ENCODE measurements at places on chromosomes 7 and 10.

DNA sequence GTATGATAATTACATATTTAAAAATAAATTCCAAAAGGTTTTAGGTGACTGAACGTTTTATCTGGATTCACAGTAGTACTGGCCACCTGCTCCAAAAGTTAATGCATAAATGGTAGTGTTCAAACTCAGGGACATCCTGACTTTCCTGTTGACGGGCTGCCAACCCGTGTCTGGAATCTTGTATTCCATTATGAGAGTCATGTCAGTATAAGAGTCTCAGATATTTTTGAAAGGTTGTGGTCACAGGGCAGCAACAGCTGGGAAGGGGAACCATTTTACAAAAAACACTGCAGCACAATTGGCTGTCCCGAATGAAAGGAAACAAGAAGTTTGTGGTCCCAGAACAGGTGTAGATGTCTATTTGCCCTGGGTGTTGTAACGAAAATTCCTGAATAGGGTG lies 2.8 kb downstream of the TDRD1 start:
- no peak for DNase-seq

- DNase-seq, result no peak
These were observed 17.6 kb downstream of the ANXA11 start for GRCh38 chr10:80187465-80188409.

DNA sequence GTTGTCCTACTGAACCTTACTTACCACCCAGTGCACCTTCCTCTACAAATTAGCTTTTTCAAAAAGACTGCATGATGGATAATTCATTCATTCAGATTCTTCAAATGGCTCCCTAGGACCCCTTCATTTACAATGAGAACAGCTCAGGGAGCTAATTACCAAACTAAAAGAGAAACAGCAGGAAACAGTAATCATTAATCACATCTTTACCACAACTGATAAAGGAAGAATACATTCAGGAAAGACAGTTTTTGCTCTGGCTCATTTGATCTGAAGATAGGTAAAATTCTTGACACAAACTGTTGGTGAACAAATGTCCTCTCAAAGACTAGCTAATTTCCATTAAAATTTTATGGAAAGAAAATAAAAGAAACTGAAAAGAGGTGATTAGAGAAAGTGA lies 1652.7 kb upstream of the LRRTM3 start:
- DNase-seq, result no peak

DNA sequence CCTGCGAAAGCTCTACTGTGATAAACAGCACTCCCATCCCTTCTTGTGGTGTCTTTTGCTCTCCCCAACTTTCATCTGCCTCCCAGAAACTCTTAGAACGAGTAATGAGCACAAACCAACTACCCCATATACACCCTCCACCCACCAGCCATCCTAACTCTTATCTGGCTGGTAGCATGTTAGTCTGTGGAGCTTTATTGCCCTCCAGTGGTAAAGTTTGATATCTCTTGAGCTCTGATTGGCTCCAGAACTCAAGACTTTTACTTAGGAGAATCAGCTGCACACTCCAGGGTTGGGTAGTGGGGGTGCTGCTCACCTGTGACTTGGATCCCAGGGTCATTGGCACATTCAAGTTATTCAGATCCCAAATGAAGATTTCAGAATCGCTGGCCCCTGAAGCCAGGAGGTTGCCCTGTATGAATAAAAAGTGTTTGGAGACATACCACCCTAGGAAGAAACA lies 10.9 kb downstream of the SEC31B start:
- DNase-seq, result peak; percentile 43

DNA sequence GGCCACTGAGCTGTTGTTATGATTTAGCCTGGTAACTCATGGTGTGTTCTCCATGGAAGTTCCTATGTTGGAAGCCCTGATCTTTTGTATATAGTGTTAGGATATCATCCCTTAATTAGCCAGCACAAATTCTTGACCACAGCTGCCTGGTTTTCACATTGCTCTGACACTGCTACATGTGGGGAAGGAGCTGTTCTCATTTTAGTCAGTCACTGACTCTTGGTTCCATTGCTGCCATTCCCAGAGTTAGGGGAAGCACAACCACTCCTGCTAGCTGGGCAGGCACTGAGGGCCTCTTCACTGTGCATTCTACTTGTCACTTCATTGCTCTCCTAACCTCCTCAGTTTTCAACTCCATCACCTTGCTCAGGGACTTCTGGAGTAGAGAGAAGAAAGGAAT lies 98.4 kb upstream of the GJD4 start:
- no peak for DNase-seq

DNA sequence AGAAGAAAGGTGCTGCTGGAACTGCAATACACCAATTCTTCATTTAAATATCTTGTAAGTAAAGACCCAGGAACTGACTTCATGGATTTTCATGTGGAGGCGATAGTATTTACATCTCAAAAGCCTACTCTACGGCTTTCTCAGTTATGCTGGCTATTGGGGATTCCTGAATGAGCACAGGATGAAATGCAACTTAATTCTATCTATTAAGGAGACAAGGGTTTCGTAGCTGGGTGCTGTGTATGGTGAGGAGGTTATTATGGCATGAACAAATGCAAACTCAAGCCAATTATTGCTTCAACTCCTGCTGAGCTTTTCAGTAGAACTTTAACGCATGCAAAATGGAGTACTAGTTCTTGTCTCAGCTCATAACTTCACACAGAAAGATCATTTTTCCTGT lies 251.2 kb downstream of the SORCS1 start:
- DNase-seq, result no peak

DNA sequence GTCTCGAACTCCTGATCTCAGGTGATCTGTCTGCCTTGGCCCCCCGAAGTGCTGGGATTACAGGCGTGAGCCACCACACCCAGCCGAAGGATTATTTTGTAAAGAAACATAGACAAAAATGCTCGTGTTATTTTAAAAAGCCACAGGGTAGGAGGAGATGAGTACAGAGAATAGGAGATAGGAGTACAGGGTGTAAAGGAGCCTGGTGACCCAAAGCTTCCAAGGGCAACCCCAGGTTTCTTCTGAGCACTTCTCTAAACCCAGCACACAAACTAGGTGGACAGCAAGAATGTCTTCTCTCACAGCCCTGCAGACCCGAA lies 54.7 kb downstream of the ZNF467 start:
- DNase-seq, result no peak

DNA sequence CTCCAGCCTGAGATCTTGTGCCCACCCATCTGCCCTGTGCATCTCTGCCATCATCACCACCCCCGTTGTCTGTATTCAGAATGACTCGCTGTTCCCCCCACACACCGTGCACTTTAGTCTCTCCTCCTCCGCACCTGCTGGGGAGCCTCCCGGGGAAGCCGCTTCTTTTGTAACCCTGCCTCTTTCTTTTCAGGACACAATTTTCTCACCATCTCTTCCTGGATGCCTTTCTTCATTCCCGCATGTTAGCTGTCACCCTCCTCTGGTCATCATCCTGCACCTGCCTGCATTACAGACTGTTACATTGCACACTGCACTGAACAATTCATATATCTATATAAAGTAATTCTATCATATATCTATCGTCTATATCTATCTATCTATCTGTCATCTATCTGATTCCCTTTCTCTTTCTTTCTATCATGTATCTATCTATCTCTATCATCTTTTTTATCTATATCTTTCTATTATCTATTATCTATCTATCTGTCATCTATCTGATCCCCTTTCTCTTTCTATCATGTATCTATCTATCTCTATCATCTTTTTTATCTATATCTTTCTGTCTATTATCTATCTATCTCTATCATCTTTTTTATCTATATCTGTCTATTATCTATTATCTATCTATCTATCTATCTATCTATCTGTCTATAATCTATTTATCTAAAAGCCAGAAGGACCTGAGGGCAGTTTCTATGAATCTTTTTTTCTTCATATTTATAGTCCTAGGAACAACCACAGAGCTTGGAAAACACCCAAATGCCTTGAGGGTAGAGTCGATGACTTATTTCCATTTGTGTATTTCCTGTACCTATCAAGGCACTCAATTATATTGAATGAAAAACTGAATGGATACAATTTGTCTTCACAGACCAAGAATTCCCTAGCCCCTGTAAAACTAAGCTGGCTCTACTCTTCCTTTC lies 642.5 kb downstream of the ACTR3B start:
- DNase-seq, result no peak

DNA sequence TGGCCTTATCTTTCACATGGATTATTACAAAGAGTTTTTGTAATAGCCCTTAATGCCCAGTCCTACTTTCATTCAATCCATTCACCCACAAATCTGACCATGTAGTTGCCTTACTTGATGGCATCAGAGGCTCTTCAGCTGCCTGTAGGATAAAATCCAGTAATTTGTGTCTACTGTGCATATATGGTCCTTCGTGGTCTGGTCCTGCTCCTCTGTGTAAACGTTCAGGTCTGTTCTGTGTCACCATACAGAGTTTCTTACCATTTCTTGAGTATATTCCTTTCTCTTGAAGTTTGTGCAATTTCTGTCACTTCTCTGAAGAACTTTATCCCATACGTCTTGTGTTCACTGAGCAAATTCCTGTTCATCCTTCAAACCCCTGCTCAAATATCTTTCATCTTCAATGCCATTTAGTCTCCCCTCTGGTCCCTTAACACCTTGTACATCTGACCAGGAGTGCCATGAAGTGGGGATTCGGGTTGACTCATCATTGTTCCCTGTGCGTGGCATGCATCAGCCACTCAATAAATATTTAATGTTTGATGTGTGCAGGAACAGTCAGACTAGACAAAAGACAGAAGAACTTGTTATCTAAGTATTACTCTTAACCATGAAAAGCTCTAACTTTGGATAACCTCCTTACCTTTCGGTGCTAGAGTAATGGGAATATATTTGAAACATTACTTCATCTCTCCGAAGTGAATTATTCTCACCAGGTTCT lies 98.6 kb upstream of the RPA3 start:
- no peak for DNase-seq

GRCh38 chr10:89773081-89773480 lies 71.7 kb downstream of the KIF20B start:
- DNase-seq, result no peak

DNA sequence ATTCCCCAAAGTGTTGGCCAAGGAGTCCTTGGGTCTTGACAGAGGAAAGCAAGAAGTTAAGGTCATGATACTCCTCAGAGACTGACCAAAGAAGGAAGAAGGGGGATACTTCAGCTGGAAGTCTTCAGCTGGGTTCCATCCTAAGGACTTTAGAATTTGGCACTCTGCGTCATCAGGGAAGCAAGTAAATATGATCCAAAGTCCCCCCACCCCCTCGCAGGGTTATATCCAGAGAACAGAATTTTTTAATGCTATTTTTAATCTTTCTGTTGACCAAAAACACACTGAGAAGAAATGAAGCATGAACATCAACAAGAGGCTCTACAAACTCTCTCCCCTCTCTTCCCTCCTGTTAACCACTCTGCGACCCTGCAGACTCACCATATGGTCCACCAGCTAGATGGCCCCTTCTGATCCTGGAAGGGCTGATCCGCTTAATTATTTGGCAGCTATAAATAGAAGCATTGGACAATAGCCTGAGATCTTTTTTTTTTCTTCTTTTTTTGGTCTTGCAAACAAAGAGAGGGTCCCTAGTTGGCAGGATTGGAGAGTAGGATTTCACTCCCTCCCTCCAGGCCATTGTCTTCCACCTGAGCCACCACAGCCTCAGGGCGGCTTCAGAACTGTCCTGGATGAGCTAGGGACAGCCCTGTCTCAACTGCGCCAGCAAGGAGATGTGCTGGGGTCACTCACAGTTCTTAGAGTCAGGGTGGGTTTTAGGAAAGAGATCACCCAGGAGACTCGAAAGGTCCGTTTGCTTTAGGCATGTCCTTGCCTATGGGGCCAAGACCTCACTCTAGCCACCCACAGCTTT lies 196.0 kb downstream of the KCNMA1 start:
- no peak for DNase-seq

GRCh38 chr10:11742009-11742778 lies at the start of gene ECHDC3:
Gene ECHDC3 (plus strand): TSS chr10:11742382. CDS start chr10:11742577, 195 bp downstream.
- DNase-seq, result peak; percentile 42

DNA sequence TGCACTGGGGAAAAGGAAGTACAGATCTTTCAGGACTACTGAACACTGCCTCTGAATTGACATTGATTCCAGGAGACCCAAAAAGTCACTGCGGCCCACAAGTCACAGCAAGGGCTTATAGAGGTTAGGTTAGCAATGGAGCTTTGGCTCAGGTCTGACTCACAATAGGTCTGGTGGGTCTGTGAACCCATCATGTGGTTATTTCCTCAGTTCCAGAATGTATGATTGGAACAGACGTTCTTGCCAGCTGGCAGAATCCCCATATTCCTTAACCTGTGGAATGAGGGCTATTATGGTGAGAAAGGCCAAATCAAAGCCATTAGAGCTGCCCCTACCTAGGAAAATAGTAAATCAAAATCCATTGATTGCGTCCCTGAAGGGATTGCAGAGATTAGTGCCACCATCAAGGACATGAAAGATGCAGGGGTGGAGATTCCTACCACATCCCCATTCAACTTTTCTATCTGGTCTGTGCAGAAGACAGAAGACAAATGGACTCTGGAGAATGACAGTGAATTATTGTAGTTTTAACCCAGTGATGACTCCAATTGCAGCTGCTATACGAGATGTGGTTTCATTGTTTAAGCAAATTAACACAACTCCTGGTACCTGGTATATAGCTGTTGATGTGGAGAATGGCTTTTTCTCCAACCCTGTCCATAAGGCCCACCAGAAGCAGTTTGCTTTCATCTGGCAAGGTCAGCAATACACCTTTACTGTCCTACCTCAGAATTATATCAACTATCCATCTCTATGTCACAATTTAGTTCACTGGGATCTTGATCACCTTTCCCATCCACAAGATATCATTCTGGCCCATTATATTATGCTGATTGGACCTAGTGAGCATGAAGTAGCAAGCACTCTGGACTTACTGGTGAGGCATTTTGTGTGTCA lies 44.5 kb upstream of the PIK3CG start:
- DNase-seq, result no peak

DNA sequence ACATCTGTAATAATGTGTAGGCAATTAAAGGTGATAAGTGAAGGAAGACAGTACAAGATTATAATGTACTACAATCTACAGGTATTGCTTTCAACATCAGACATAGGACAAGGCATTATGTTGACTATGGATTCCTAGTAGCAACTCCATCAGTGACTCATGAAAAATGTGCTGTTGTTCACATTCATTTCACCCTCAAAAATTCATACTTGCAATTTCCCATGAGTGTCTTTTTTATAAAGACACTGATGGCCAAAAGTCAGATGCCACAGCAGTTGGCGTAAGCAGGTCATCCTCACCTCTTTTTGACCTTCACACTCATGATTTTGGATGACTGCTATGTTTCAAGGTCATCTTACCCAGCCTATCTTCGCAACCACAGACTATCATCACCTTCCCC lies 100.0 kb upstream of the AMPH start:
- DNase-seq, result no peak

DNA sequence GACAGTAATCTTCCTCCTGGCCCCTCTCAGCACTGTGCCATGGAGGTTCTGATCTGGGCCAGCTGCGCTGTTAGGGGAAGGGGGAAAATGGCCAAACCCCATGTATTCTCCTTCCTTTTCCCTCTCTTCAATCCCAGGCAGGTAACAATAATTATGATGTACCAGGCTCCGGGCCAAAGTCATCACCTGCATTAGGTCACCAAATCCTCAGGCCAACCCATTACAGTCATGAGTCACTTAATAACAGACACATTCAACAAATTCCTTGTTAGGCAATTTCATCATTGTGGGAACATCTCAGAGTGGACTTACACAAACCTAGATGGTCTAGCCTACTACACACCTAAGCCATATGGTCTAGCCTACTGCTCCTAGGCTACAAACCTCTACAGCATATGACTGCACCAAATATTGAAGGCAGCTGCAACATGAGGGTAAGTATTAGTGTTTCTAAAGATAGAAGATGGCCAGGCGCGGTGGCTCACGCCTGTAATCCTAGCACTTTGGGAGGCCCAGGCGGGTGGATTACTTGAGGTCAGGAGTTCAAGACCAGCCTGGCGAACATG lies 2.2 kb upstream of the HSPB1 start:
- DNase-seq, result no peak

GRCh38 chr10:99431190-99431760 lies 851 bp upstream of the GOT1 start:
- DNase-seq, result no peak

Data from COLO829 (cell line).